CD4-positive, alpha-beta T cell treated with Interleukin-17A for 4 hours (primary cell): ENCODE measurements at places on chromosomes 7 and 10.

- no peak for DNase-seq
Measured at GRCh38 chr10:33224251-33224965, 110.1 kb downstream of the NRP1 start.

DNA sequence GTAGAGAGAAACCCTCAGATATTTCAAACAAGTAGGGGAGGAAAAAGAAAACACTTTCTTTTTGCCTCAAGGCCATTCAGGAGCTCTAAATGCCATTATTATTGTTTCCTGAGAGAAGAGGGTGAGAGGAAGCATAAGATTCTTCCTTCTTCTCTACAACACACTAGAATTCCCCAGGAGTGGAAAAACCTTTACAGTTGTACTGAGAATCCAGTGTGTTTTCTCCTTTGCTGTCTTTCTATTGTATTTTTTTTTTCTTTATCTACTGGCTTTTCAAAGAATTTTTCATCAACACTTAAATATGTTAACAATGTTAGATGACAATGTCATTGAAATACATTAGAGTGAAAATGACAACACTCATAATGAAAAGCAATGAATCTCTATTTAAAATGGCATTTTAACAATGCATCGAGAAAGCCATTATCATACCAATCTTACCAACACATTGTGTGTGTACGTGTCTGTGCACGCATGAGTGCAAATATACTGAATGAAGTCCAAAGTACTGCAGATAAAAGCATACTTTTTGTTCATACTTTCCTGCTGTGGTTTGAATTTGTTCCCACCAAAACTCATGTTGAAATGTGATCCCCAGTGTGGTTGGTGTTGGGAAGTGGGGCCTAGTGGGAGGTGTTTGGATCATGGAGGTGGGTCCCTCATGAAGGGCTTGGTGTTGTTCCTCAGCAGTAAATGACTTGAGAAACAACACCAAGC lies 24.2 kb upstream of the MACC1 start:
- no peak for DNase-seq

DNA sequence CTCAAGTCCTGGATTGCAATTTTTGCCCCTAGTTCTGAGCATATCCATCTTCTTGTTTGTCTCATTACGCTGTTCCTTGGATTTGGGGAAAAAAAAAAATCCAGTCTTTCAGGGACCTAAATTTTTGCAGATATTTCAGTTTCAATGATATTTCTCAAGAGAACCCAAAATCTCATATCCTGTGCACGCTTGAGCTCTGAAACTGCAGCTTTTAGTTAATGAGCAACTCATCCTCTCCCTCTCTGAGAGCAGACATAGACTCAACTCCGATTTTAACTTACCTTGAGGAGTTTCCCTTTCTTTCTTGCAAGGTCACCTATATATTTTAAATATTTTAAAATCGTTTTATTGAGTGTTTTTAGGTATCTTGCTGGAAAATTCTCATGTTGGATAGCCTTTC lies 200.3 kb downstream of the GALNT17 start:
- DNase-seq, result no peak

GRCh38 chr7:113159746-113160339 lies 41.5 kb upstream of the SMIM30 start:
- DNase-seq, result no peak

GRCh38 chr10:93068411-93069244 lies 5.1 kb upstream of the CYP26A1 start:
- no peak for DNase-seq

DNA sequence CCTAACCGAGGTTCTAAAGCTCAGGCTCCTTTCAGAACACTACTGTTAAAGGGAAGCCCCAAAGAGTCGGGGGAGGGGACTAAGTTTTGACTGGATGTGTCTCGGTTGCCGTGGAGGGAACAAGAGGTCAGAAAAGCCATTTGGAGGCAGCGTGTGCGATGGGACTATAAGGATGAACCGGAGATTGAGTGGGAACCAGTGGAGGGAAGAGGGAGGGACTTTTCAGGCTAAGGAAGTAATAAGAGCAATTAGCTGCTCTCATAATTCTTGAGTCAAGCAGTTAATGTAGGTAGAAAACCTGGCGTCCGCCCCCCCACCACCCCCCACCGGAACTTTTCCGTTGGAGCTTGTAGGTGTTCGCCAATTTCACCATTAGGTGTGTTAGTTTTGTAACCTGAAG lies 491 bp upstream of the AKAP9 start:
- peak; percentile 37 for DNase-seq

- DNase-seq, result no peak
Measured at GRCh38 chr10:19845503-19846368, 29.5 kb downstream of the PLXDC2 start.

GRCh38 chr7:116956477-116956804 lies 3.1 kb downstream of the ST7 start:
- DNase-seq, result no peak

DNA sequence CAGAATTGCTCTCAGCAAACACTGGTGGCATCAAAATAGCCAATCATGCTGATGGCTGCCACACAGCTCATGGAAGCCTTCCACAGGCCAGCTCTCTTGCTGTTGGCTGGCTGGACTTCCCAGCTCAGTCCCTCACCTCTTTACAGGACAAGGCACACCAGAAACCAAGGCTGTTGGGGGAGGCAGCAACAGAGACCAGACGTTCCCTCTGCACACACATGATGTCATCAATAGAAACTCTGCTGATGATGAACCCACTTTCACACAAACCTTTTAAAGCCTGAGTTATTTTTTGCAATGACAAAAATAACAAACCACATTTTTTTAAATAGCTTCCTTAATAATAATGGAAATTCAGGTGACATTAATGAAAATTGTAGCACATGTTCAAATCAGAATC lies 300.9 kb upstream of the C7orf33 start:
- no peak for DNase-seq

DNA sequence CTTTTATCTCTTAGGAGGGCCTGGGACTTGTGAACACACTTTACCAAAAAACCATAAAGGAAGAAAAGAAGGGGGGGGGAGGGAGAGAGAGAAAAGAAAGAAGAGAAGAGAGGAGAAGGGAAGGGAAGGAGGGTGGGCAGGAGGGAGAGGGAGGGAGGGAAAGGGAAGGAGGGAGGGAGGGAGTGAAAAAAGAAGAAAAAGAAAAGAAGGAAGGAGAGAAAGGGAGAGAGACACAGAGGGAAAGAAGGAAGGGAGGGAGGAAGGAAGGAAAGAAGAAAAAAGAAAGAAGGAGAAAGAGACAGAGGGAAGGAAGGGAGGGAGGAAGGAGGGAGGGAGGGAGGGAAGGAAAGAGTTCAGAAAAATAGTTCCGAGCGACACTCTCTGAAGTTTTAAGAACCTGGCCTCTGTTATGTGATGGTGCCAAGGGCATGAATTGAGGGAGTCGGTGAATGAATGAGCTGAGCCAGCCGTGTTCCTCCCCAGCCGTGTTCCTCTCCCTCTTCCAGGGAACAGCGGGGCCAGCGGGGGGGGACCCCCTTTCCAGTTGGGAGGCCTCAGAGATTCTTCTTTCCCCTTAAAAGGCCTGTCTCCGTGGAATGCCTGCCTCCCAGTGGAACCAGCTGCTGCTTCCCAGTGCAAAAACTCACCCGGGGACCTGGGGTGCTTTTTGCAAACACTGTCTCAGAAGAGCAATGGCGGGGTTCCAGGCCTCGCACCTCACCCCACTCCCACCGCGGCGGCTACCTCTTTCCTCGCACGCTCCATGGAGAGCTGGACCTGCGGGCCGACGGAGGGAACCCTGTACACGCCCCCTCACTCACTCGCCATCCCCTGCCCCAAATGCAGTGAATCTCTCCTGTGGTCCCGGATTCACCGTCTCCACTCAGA lies 84.1 kb downstream of the FOXL3 start:
- no peak for DNase-seq

GRCh38 chr7:130268463-130269317 lies 2.0 kb downstream of the CPA2 start:
- DNase-seq, result no peak

GRCh38 chr10:22712211-22712955 lies 2.0 kb downstream of the PIP4K2A start:
- DNase-seq, result no peak

GRCh38 chr10:49220031-49220430 lies 31.8 kb upstream of the TMEM273 start:
- no peak for DNase-seq

GRCh38 chr7:1455241-1455939 lies 3.9 kb downstream of the MICALL2 start:
- DNase-seq, result no peak

DNA sequence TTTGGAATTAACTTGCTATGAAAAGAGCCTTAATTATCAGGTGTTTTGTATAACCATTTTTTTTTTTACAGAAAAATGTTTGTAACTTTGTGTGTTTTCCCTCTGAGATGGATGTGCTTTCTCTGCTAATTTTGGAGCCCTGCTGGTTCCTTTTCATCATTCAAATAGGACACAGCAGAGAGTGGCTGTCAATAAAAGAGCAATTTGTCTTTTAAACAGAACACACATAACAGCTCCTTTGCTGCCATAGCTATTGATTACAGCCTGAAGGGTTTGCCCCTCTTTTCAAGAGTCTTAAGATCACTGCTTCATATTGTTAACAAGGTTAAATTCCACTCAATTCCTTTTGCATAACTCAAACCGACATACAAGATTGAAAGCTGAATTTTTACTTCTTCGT lies 187.2 kb upstream of the MBL2 start:
- DNase-seq, result no peak

- DNase-seq, result peak; percentile 41
Measured at GRCh38 chr10:46094931-46095750, 49.1 kb upstream of the MSMB start.

DNA sequence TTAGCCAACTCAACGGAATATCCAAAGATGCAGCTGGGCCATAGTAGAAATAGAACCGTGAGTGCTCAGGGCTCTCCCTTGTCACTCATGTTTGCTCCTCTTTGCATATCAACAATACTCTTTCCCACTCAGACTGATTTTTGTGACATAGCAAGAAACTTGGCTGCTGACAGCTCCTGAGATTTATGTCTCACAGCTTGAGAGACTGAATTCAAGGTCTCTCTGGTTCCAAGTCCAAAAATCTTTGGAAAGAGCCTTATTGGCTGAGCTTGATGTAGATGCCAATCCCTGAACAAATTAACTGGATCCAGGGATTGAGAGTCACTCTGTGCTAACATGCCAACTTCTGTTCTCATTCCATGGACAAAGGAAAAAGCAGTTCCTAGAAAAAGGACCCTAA lies 30.4 kb downstream of the LSM5 start:
- DNase-seq, result no peak

DNA sequence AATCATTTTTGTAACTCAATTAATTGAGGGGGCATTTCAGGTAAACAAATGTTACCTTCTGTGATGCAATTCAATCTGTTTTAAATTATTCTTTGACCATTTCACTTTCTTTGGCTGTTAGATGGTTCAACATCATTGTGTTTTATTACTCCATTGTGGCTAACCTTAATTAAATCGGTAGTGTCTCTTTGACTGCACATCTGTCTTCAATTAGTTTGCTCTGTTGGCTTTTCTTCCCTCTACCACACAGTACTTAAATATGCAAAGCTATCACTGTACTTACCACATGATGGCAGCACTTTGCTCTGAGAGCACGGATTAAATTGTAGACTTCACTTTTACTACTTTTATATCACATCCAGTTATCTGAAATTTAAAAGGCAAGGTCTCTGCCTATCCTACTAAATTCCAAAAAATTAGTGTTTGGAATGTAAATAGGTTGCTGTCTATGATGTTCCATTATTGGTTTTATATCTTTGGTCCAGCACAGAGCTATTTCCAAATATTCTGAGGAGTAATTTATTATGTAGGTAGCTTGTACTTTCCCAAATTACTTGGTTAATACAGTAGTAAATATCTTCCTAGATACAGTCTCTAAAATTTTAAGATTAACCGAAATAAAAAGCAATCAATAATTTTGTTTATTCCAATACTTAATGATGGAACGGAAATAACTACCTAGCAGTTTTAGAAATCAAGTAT lies 352.0 kb downstream of the PCLO start:
- no peak for DNase-seq

DNA sequence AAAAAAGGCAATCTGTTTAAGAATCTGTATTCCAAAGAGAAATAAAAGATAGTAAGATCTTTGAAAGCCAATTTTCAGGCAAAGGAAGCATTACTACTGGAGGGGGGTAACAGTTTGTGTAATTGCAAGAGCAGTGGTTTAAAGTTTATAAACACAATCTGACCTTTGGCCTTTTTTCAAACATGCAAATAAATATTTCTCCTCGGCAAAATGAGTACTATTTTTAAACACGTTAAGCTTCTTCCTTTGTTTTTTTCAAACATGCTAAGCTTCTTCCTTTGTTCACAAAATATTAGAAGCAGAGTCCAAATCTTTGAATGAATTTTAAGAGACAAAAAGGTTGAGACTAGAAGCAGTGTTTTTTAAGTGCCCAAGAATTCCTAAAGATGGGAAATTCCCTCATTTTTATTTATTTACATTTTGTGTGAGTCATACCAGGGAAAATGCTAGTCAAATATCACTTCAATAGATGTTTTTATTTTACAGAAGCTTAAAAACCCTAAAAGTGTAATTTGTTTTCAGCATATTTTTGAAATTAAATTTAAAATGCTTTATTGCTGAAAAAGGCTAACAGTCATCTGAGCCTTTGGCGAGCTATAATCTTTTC lies 229.3 kb downstream of the GPR37 start:
- DNase-seq, result no peak

GRCh38 chr7:94675356-94675755 lies 19.4 kb upstream of the SGCE start:
- no peak for DNase-seq

DNA sequence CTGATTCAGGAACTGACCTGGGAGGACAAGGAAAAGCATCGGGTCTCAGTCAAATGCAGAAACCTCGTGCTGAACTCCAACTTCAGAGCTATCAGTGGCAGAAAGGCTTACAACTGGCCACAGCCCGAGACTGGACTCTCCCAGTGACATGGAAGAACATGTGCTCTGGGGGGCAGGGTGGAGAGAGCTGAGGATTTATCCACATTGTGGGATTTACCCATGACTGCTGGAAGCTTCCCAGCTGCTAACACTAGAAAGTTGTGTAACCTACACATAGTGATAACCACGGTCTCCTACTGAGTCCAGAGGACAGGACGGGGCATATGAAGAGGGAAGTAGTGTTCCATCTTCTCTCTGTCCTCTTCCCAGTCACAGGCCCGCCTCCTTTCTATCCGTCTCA lies 103.4 kb downstream of the ITIH5 start:
- DNase-seq, result no peak

DNA sequence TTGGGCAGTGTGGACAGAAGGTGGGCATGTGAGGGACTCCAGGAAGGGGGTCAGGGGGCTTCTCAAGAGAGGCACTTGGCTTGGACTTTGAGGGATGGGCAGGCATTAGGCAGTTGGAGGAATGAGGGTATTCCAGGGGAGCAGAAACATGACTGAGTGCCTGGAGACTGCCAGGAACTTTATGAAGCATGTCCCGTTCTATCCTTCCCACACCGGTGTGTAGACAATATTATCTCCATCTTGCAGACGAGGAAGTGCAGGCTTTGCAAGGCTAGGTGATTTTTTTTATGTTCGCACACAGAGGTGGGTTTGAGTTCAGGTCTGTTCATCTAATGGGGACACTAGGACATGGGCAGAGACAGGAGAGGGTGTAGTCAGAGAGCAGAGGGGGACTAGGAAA lies 162.7 kb downstream of the RPS24 start:
- no peak for DNase-seq

- no peak for DNase-seq
Measured at GRCh38 chr10:112981553-112981952, 31.5 kb downstream of the TCF7L2 start.
